Left ventricle myocardium superior (tissue), 1 donor: ENCODE measurements at places on chromosomes 16 and 17.

- peak; percentile 23 for DNase-seq
These were observed 36.3 kb downstream of the PLXDC1 start for GRCh38 chr17:39115135-39115534.

GRCh38 chr17:79393358-79394052 is 217.3 kb downstream of the RBFOX3 start:
- DNase-seq, result peak; percentile 91

- no peak for DNase-seq
These were observed 115.0 kb downstream of the DYNLRB2 start for GRCh38 chr16:80655751-80656150.

DNA sequence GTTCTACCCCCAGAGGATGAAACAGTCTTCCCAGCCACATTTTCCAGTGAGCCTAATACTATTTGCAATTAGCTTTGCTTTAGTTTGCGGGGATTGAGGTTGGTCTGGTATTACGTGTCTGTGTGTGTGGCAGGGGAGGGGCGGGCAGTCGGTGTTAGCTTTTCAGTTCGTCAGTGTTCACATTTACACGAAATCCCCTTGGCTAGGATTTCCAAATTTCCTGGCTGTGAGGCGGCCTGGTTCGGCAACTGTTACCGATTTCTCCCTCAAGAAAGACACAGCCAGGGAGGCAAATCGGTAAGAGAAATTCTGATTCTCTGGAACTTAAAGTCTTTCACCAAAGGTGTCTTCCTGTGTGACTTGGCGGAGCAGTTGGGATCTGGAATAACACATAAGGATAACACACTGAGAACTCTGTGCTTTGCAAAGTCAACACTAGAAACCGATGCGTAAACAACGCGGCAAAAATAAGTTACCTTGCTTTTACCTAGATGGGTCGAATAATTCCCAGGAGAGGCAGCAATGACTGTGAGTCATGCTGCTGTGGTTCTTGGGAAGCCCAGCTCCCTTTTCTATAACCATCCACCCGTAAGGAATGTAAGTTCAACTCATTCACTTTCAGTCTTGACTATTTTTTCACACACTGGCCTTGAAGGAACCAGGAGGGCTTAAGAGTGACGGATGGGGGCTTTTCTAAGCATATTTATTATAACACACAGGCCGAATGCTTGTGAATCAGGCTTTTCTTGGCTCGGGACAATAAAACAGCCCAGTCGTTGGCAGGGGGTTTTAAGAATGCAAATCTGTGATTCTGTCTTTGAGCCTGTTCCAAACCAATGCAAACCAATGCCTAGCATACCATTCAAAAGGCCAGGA is 24.2 kb downstream of the GPRC5B start:
- no peak for DNase-seq

DNA sequence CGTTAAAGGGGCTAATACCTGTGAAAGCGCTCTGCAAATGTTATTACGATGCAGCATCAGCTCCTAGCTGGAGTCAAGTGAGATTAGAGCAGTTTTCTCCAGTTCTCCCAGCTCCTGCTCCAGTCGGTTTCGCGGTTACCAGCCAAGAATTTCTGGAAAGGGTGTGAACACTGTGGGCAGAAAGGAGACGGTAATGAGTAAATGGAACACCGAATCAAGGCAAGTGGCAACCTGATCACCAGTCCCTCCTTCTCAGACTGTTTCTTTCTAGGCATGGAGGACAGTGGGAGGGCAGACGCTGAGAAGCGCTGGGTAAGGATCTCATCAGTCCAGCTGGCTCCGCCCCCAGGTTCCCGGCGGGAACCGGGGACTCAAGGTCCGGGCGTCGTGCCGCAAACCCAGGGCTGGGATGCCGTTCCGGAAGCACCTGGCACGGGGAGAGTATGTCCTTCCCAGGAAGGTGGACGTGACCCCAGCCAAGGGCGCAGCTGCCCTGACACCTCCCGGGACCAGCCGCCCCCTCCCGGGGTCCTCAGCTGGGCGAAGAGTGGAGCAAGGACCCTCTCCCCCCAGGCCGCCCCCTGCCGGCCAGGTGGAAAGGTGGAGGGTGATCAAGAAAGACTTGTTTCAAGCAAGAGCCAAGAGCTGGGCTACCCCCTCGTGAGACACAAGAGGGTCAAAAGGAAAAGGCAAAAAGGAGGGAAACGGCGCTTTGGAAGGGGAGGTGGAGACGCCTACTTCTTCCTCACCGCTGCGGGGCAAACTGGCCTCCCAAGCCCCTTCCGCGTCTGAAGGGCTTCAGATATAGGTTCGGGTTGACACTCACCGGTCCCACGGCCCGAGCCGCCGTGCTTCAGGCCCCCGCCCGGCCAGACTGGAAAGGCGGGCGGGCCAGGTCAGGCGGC is 481 bp downstream of the MYO19 start:
- peak; percentile 84 for DNase-seq

- peak; percentile 5 for DNase-seq
These were observed 5.6 kb downstream of the VAC14 start for GRCh38 chr16:70795296-70795912.
